NCI-H187 (cell line): ENCODE measurements at places on chromosomes 2 and 18.

DNA sequence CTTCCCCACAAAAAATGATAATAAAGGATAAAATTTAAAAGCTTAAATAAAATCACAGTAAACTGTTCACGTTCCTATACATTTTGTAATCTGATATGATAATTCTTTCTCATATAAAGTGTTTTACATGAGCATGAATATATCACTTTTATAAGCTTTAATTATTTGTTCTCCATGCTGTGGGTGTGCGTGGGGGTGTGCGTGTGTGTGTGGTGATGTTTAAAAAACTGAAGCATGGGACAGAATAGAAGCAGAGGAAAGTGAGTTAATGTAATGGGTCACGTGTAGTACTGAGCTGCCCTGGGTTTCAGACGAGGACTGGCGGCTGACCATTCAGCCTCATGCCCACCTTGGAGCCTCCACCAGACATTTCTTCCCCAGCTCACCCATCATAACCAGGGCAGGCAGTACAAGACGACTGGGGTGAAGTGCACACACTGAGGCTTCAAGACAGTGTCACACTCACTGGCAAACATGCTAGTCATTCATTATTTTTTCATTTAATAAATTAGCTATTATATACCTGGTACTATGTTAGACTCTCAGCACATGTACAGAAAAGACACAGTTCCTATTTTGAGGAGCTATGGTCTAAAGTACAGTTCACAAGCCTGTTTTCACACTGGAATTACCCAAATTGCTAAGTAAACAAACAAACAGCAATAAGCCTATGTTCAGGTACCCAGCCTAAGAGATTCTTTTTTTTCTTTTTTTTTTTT, 97.2 kb upstream of the LPIN2 start:
- DNase-seq = no peak

DNA sequence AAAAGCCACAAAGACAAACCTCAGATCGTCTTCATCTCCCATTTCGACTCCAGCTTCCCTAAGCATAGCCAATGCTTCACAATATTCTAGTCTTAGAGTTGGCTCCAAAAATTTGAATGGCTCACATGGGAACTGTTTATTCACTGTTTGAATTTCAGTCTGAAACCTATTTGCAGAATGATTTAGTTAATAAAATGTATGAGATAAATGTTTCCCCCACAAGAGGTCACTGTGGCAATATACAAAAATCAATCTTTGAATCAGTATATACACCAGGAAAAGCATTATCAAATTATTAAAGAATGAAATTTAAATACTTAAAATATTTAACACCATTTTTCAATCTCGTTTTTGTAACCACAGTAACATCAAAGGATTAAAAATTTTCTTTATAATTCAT, 40.0 kb upstream of the MCM6 start:
- no peak for DNase-seq

DNA sequence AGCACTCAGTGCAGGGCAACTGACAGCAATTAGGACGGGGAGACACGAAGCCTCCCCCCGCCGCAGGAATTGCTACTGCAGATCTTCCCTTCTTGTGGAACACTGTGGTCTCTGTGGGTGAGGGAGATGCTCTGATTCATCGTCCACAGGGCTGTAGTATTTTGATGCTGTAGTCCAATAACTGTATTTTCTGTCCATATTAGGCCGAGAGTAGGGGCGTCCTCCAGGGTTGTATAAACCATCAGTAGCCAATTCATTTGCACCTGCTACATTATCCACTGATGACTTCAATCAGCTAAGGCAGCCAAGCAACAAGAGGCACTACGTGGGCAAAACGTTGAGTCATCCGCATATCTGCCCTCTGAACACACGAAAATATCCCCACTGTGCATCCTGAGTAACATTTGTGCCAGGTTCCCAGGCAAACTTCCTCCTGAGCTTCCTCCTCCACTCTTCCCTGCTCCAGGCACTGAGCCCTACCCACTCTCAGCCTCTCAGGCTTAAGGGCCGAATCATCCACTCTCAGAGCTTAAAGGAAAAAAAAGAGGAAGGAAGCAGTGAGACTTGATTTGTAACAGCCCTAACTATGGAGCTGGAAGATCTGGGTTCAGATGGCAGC, 62.1 kb downstream of the LBH start:
- DNase-seq = no peak

- DNase-seq = no peak
Measured at GRCh38 chr2:11103984-11104793, 51.1 kb upstream of the SLC66A3 start.

DNA sequence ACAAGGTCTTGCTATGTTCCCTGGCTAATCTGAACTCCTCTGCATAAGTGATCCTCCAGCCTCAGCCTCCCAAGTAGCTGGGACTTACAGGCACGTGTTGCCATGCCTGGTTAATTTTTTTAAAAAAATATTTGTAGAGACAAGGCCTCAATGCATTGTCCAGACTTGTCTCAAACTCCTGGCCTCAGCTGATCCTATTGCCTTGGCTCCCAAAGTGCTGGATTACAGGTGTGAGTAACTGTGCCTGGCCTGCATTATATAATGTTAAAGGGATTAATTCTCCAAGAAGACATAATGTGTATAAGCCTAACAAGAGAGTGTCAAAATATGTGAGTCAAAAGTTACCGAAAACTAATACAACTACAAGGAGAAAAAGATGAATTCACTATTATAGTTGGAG, 32.2 kb downstream of the BUB1 start:
- DNase-seq = no peak

DNA sequence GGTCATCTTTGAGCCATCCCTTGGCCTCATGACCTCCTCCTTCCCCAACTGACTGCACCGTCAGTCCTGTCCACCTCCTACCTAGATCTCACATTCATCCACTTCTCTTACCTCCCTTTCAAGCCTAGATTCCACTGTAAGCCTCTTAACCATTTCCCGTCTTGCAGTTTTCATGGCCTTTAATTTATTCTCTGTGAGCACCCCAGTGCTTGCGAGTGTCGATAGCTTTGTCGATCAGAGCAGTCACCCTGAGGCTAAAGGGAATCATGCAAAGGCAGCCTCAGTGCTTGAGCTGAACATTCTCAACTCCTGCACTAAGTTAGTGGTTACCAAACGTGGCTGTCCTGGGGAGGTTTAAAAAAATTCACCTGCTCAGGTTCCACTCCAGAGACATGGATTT, 14.7 kb downstream of the ARHGAP25 start:
- no peak for DNase-seq

DNA sequence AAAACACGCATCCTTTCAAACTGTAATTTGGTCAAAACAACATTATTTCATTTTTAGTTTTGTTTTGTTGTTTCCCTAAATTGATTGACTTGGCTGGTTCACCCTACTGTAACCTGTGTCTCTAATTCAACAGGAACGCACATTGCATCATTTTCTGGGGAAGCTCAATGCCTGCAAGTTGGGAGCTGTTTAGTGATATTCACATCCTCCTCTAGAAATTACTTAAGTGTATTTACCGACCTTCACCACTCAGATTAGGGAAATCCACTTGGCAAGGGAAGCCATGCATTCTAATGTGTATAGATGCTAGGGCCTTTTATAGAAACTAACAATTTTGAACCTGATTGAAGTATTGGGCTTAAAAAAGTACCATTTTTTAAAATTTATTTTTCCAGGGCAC, 7.3 kb upstream of the TPO start:
- DNase-seq = no peak

DNA sequence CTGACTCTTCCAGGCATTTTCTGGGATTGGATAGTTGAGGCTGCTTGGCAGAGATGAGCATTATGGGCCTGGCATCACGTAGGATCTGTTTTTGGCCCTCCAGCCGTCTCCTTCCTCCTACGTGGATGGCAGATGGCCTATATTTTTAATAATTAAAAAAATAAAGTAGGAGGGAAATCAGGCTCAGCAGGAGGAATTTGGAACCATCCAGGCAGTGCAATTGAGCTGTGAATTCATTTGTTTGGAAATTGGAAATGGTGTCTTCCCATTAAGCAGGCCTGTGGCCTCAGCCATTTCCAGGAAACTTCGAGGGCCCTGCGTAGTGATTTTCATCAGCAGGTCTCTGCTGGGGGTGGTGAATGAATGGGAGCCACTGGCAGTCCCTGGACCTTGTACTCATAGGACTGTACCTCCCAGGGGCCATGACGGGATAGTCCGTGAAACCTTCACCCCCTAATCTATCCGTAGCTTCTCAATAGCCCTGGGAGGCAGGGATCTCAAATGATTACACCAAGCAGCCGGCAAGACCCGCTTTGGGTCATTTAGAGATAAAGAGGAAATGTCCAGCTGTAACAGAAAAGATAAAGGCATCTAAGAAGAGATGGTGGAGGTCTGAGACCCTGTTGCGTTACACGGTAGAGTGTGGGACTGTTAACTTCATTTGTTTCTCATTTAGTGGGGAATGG, 73.1 kb upstream of the TNP1 start:
- no peak for DNase-seq

GRCh38 chr2:70994699-70995425, at the start of gene TEX261:
Gene TEX261, minus strand, starts transcription at chr2:70994873. Its CDS starts 116 bp downstream, at chr2:70994757.
- DNase-seq = peak; percentile 53

- no peak for DNase-seq
Measured at GRCh38 chr2:1400943-1401735, 12.1 kb upstream of the TPO start.

DNA sequence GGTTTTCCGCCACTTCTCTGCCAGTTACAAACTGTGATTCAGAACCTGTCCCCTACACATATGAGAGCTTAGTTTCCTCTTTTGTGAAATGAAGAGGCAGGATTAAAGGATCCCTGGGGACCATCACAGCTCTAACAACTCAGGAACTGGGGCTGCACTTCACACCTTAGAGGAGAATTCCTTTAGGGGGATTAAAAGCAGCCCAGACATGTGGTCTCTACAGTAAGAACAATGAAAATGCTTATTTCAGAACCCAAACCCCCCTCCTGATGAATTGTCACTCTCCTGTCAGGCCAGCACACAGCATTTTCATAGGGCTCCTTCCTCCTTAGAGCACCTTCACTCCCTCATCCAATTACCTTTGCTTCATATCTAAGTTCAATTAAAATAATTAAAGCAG, 101.5 kb upstream of the NEDD4L start:
- DNase-seq = no peak

DNA sequence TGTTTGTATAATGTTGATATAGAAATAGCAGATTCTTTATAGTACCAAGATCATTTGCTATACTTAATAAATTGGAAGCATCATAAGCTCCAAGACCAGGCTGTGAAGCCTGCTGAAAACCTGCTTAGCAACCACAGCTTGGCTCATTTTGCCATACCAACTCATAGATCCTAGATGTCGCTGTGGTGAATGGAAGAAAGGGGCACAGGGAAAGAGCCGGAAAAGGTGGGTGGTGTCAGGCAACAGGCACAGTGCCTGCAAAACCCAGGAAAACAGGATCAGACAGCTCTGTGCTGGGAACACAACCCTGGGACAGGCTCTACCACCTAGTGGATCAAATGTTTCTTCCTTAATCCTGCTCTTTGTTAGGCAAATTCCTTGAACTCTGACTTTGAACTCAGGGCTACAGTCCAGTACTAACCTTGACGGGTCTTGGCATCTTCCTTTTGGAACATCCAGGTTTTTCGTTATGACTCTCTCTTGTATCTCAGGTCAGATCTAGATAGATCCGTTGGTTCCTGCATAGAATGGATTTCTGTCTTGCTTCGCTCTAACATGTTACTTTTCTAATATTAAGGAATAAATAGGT, 31.6 kb downstream of the TWSG1 start:
- DNase-seq = no peak

DNA sequence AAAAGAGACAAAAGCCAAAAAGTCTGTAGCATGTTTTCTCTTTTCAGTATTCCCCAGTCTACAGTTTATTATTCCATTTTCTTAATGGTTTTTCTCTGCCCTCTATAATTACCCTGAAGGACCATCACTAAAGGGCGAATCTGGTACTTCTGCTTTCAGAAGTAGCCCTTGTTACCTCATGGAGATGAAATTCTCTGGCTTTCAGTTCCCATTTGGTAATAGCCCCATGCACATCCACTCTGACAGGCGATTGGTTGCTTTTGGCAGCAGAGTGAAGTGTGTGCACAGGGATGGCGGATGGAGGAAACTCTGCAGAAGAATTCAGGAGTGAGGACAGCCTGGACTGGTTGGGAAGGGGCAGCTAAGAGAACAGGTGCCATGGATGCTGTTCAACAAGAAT, 66.3 kb upstream of the NABP1 start:
- DNase-seq = no peak

DNA sequence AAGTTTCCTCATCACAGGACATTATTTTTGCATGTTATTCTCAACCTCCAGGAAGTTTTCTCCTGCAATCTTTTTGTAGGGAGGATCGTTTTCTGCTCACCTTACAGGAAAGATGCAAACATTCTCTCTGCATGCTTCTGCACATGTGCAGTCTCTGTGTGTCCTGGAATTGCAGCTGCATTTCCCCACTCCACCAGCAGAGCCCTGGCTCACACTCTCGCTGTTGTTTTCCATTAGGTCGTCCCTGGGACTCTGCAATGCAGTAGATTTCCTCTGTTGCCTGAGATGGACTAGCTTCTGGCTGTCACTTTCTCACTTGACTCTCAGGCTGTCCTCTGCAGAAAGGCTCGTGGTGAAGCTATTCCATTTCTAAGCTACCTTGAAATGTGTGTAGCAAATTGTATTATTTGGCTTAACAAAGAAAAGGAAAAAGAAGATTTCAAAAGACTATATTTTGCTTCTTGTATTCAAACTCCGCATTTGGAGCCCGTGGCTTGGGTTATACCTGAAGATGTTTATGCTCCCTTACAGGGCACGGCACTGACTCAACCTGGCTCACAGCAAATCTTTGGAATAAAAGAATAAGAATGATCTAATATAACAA, 346.7 kb downstream of the RAD51AP2 start:
- DNase-seq = no peak

DNA sequence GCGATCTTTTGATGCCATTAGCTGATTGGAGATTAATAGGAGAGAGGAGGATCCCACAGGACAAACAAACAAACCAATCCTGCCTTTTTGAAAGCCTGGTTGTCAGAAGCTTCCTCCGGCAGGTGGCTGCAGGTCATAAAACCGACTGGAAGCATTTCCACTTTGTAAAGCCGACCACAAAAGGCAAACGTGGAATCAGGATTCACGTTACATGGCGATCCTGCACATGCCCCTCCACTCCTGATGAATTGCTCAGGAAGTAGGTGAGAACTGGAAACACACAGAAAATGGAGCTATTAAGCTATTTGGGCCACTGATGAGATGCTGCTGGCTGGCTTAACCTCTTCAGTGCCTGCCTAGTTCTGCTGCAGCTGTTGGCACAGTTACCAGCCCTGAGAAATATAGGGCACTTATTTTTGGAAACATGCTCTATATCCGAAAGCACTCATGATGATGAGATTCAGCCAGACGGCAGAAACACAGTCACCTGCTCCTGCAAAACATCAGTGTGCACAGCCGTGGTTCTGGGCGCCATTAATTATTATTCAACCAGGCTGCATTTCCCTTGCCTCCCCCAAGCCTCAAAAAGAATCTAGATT, 110.3 kb upstream of the ST6GAL2 start:
- no peak for DNase-seq
